ENCODE measurements at places on chromosomes 5 and 9.

GRCh38 chr9:12815888-12816287 lies 41.1 kb downstream of the LURAP1L start:
- no peak for DNase-seq

- no peak for DNase-seq
These were observed 51.2 kb downstream of the RAD23B start for GRCh38 chr9:107334103-107334776.

DNA sequence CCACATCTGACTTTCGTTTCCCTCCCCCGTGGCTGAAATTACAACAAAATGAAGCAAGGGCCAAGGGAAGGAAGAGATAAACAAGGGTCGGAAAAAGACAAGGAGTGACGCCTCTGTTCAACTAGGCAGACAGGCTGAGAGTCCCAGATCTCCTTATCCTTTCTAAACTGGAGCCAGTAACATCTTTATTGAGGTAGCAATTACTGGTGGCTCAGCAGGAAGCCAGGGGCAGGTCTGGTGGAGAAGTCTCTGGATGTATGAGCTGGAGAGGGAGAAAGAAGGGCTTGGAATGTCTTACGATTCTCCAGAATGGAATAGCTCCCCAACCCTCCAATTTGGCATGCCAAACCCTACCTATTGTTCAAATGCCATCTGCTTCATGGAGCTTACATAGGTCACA lies 190.8 kb upstream of the BRINP1 start:
- no peak for DNase-seq

DNA sequence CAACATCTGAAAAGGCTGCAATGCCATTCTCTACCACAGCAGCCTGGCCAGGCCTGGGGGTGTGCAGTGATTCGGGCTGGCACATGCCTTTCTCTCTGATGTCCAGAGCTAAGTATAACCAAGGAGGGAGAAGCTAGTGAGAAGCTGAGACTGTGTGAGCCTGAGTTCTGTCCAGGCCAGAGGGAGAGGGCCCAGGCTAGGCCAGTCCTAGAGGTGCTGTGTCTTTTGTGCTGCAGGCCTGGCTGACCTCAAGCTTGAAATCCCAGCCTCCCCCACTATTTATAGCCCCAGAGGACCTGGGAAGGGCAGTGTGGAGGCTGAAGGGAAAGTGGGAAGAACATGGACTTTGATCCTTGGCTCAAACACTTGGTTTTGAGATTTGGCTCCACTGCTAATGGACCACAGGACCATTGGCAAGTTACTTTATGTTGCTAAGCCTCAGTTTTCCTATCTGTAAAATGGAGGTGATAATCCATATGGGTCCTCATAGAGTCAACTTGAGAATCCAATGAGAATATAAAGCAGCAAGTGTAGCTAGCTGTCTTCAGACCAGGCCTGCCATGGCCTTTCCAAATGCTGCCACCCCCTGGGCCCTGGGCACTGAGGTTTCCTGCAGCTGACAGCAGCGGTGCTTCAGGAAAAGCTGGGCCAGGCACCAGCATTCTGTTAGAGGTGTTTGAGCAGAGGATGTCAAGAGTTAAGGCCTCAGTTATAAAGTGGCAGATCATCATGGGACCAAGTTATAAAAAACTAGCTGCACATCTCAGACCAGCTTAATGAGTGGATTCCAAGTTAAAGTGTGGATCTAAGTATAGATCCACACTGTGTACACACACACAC lies 21.1 kb downstream of the BNIP1 start:
- no peak for DNase-seq
